ENCODE measurements at places on chromosomes 1 and 21.
A peak's percentile ranks its signal among the peaks of the same experiment; 100 is the strongest.

GRCh38 chr1:154220970-154221277 lies 169 bp downstream of the UBAP2L start:
- no peak for DNase-seq

- DNase-seq: no peak
Measured at GRCh38 chr1:8813016-8813763, 4.2 kb downstream of the RERE start.

DNA sequence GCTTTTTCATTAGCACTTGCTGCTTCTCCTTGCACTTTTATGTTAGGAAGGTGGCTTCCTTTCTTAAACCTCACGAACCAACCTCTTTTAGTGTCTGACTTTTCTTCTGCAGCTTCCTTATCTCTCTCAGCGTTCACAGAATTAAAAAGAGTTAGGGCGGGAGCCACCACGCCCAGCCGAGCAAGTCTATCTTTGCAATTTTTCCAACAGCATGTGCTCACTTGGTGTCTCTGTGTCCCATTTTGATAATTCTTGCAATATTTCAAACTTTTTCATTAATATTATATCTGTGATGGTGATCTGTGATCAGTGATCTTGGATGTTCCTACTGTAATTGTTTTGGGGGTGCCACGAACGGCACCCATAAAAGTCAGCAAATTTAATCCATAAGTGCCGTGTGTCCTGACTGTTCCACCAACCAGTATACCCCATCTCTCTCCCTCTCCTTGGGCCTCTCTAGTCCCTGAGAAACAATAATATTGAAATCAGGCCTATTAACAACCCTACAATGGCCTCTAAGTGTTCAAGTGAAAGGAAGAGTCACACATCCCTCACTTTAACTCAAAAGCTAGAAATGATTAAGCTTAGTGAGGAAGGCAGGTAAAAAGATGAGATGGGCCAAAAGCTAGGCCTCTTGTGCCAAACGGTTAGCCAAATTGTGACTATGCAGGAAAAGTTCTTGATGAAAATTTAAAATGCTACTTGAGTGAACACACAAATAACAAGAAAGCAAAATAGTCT lies 15.9 kb upstream of the ITPKB start:
- DNase-seq: no peak

- DNase-seq: no peak
Measured at GRCh38 chr1:1921901-1922701, 3.0 kb upstream of the TMEM52 start.

DNA sequence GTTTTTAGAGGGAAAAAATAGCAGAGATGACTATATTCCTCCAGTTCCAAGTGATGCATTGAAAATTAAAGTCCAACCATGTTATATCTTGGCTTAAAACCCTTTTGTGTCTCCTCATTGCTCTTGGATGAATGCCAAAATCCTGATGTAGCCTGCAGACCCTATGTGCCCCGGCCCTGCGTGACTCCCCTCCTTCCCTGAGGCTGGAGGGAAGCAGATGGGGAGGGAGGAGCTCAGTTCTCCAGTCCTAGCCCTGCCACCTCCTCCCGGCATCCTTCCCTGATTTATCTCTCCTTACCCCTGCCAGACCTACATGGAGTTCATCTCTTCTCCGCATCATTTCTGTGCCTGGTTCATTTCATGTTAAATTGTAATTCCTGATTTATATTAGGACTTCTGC lies 397.4 kb downstream of the PTPRU start:
- no peak for DNase-seq

DNA sequence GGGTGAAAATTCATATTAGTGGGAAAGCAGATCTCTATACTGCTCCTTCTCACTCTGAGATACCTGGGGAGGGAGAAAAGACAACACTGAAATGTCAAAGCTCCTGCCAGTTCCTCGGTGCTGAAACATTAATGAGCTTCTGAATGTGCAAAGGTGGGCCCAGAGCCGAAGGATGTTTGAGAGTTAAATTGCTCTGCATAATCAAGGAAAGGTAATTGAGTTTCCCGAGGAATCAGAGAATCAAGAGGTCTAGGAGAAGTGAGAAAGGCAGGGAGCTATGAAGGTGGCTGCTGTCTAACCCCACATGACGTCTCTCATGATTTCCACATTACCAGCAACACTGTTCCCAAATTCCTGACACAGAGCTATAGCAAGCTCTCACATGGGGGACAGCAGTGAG lies 346.7 kb downstream of the SMYD3 start:
- DNase-seq: no peak

- no peak for DNase-seq
Measured at GRCh38 chr1:201400212-201400851, 1.2 kb upstream of the LAD1 start.

DNA sequence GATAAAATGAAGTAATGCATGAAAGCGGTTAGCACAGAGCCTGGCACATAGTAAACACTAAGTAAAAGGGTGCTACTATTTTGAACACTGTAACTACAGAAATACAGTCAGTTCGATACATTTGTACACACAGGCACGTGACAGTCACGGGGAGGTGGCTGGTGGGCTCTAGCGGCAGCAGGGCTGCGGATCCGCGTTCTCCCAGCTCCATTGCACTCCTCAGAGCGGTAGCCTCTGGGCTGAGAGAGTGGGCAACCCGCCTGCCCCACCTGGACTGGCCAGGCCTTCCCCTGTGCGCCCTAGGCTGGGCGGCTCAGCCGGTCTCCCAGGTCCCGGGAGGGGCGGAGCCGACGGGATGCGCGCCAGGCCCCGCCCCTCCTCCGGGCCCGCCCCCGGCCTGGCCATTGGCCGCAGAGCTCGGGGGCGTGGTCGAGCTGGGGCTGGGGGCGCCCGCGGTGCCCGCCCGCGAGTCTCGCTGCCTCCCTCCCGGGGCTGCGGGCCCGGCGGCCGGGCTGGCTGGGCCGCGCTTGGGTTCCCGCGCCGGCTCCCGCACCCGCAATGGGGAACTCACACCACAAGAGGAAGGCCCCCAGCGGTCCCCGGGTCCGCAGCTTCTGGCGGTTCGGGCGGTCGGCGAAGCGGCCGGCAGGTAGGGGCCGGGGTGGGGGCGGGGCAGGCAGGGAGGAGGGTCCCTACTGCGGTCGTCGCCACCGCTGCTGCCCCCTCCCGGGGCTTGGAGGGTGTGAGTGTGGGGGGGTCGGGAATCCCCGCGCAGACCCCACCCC lies 51.2 kb upstream of the SYNC start:
- peak; percentile 94 for DNase-seq

DNA sequence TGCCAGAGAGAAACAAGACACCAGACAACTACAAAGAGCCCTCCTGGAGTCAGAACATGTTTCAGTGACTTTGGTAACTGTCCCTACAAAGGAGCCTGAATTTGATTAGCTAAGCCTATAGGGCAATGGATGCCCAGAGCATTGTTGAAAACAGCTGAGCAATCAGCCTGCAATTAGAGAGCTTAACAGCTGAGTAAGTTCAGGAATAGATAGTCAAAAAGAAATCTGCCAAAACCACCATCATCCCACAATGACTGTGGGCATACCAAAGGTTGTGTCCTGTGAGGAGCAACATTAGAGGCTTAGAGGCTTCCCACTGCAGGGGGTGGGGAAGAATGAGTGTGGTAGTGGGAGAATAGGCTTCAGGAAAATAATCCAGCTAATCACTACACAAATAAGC lies 32.1 kb downstream of the SH3BP5L start:
- no peak for DNase-seq

DNA sequence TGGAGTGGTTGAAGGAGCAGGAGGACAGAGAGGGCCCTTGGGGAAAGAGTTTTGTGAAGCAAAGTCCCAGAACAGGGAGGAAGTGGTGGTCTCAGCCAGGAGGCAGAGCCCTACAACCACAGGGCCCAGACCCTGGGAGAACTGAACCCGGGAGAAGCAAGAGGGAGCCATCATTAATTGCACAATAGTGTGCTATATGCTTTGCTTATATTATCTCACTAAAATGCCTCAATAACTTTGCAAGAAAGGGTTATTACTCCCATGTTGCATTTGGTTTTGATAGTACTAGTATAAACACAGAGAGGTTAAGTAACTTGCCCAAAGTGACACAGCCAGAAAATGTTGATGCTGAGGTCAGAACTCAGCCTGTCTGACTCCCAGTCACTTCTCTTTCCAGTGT lies 124.3 kb downstream of the FOXD2 start:
- no peak for DNase-seq

- no peak for DNase-seq
Measured at GRCh38 chr21:44083631-44084291, 23.4 kb upstream of the PWP2 start.

DNA sequence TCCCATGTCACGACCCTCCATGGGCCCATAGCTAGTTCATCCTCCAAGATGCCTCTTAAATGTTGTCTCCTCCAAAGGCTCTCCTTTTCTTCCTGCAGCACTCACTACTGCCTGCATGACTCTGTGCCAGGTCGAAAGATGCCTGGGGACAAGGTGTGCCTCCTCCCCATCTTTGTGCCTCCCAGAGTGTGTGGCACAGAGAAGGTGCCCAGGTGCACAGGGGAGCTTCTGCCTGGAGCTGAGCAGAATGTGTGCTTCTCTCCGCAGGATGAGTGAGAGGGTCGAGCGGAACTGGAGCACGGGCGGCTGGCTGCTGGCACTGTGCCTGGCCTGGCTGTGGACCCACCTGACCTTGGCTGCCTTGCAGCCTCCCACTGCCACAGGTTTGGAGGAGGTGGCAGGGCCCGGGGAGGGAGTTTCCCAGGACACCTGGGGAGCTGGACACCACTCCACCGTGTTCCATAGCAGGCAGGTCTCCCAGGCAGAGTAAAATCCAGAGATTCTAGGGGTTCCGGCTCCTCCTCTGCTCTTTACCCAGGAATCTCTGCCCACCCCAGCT lies 6.9 kb upstream of the PPM1J start:
- no peak for DNase-seq

DNA sequence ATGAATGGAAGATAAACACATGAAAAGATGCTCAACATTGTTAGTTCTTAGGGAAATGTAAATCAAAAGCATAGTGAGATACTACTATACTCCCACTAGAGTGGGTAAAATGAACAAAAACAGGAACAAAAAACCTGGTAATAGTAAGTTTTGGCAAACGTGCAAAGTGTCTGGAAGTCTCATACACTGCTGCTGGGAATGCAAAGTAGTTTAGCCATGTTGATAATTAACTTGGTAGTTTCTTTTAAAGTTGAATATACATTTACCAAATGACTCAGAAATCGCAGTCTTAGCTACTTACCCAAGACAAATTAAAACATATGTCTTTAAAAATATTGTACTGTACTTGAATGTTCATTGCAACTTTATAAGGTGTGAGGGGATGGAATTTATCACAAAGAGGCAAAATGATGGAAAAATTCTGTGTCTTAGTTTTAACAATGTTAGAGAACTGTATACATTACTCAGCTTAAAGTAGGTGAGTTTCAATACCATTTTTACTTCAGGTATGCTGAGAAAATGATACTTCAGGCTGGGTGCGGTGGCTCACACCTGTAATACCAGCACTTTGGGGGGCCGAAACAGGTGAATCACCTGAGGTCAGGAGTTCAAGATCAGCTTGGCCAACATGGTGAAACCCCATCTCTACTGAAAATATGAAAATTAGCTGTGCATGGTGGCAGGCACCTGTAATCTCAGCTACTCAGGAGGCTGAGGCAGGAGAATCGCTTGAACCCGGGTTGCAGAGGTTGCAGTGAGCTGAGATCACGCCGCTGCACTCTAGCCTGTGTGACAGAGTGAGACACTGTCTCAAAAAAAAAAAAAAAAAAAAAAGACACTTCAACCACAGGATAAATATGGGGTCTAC lies 102.3 kb downstream of the PDE4B start:
- DNase-seq: no peak

GRCh38 chr1:109950509-109950908 lies 34.1 kb upstream of the AHCYL1 start:
- DNase-seq: no peak

DNA sequence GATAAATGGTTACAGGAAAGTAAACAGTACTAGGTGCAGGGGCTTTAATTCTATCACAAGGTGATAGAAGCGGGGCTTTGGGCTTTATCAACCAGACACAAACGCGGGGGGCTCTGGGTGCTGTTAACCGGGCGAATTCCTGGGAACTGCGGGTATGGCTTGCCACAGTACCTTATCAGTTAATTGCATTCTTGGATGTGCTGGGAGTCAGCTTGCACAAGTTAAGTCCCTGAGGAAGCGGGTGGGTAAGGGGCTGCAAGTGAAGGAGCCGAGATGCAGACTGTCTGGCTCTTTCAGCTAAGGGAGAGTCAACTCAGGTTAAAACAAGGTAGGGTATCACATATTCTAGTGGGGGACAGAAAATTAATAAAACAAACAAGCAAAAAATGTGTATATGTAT lies 661 bp downstream of the GBP4 start:
- DNase-seq: no peak

GRCh38 chr1:245475961-245476516 lies 321.3 kb downstream of the KIF26B start:
- no peak for DNase-seq

GRCh38 chr1:96329121-96329520 lies 392.5 kb upstream of the PTBP2 start:
- no peak for DNase-seq

- no peak for DNase-seq
Measured at GRCh38 chr1:178684542-178685000, 40.5 kb upstream of the RALGPS2 start.

DNA sequence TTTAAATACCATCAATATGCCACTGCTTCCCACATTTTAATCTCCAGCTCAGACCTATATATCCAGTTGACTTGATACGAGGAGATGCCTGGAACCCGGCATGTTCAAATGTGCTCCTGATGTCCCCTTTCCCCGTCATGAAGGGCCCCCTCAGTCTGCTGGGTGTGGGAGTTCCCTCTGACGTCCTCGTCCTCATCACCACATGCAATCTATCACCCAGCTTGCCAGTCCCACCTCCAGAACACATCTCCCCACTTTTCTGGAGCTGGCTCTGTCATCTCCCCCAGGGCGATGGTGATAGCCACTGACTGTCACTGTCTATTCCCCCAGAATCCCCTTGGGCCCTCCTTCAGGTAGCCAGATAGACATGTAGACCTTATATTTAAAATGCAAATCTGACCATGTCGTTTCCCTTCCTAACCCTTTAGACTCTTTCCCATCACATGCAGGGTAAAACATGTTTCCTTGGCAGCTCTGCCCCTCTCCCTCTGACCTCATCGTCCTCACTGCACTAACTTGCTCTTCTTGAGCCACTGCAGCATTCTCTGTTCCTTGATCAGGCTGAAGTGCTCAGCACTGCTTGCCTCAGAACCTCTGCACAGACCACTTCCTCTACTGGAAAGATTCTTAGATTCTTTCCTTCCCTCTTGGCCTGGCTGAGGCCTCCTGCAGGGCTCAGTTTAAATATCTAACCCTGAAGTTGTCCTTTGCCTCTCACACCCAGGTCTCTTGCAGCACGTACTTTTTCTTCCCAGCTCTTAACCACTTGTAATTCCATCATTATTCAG lies 7.4 kb downstream of the AZIN2 start:
- no peak for DNase-seq
